Activated CD4-positive, alpha-beta memory T cell treated with anti-CD3 and anti-CD28 coated beads, Interleukin-2, amount 10 ng/mL, durations not matched to agents 7 days and 5 days (primary cell): ENCODE measurements at places on chromosomes 1 and 21. TPM values are rescaled to one million over a fixed set of nuclear protein-coding genes. Genes with fewer than 3 reads are reported as not detected.

- H3K36me3 ChIP-seq = no peaks in the 10 kb centered on the region
- no peak overlapping the region for H3K27ac ChIP-seq
- peaks cover 24% of the 10 kb centered on the region for H3K4me1 ChIP-seq
Measured at GRCh38 chr1:1351511-1352427, 2.6 kb upstream of the DVL1 start.

- no peak overlapping the region for H3K4me3 ChIP-seq
- peaks cover 42% of the 10 kb centered on the region for H3K4me1 ChIP-seq
- DNase-seq = no peak
- H3K27me3 ChIP-seq = no peaks in the 10 kb centered on the region
- H3K27ac ChIP-seq = no peak overlapping the region
Measured at GRCh38 chr1:37549341-37549740, 4.8 kb downstream of the SNIP1 start.

DNA sequence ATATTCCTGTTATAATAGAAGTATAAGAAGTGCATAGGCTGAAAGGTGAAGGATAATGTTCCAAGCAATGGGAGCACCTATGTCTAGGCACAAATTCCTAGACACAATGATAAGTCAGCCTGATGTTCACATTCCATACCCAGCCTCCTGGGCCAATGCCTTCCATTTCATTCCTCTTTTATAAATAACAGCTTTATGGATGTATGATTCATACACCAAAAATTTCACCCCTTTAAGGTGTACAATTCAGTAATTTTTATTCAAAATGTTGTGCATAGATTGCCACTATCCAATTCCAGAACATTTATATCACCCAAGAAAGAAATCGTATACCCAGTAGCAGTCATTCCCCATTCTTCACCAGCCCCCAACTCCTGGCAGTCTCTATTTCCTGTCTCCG, 118.8 kb downstream of the BRINP2 start:
- no peak overlapping the region for H3K27ac ChIP-seq
- DNase-seq = no peak
- H3K4me1 ChIP-seq = no peaks in the 10 kb centered on the region

DNA sequence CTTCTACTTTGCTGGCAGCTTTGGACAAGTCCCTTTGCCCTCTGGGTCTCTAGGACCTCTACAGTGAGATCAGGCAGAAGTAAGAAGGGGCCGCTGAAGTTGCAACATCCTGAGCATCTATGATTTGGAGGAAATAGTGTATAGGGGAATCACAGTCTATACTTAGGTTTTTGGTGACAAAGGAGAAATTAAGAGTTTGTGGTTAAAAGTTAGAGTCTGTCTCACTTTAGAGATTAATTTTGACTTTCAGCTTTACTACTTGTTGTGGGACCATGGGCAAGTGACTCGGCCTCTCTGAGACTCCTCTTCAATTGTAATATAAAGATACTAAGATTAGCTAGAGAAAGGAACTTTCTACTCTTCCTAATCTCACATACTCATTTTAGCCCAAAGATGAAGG, 33.1 kb upstream of the LMX1A start:
- DNase-seq = no peak
- no peak overlapping the region for H3K4me3 ChIP-seq
- peaks cover 3% of the 10 kb centered on the region for H3K36me3 ChIP-seq
- H3K4me1 ChIP-seq = peaks cover 21% of the 10 kb centered on the region
- H3K27ac ChIP-seq = no peak overlapping the region
- H3K27me3 ChIP-seq = peaks cover 87% of the 10 kb centered on the region

- DNase-seq = no peak
- no peaks in the 10 kb centered on the region for H3K36me3 ChIP-seq
- peaks cover 2% of the 10 kb centered on the region for H3K27me3 ChIP-seq
- H3K4me3 ChIP-seq = no peak overlapping the region
- no peak overlapping the region for H3K27ac ChIP-seq
Measured at GRCh38 chr1:7268983-7269382, 483.7 kb downstream of the CAMTA1 start.

Gene PLEKHO1
- 89.8 TPM for total RNA-seq

Gene PLEKHA6
- total RNA-seq = not detected

Gene ITLN2
- not detected for total RNA-seq
